ENCODE measurements at places on chromosomes 12 and 14.

- DNase-seq: peak; percentile 33
Measured at GRCh38 chr12:57837864-57838562, 8.5 kb downstream of the CTDSP2 start.

DNA sequence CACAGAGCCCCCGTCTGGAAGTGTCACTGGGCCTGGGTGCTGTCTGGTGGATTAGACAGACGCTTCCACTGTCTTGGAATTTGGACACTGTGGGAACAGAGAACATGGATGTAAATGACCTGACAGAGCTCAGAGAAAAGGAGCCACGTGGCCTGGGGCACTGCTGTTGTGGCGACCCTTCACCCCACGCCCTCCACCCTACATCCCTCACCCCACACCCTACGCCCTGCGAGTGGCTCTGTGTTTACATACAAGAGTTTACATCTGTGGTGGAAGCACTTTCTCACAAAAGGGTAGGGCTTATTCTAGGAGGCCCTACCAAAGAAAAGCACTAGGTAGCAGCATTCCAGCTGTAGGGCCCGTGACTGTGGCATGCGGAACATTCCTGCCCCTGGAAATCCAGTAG, 47.7 kb downstream of the B4GALNT3 start:
- no peak for DNase-seq

DNA sequence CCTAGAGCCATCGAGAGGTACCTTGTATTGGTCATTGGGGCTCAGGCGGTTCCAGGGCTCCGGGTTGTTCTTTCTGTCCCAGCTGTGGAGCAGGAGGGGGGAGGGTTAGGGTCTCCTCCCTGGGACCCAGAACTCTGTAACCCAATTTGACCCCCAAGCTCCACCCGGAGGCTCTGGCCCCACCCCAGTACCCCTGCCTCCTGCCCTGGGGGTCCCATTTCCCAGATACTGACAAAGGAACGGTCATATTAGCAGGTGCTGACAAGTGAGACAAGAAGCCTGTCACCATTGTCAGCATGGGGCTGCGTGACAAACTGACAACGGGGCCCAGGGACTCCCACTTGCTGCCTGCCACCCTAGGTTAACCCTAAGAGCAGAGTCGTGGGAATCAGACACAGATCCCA, 6.2 kb downstream of the SHMT2 start:
- DNase-seq: no peak

GRCh38 chr14:72883961-72884360, 9.9 kb downstream of the DPF3 start:
- no peak for DNase-seq

DNA sequence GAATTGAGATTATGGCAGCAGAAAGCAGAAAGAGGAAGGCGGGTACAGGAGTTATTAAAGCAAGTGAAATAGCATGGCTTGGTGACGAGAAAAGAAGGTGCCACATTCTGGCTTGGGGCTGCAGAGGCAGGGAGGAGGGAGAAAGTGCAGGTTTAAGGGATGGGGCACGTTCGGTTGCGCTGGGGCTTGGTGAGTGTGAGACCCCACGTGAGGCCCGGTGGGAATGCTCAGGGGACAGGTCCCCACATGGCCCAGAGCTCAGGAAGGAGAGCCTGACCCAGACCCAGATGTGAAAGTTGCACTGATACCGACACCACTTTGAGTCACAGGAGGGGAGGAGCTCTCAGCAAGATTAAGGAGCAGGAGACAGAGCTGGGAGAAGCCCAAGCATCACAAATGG, 187.1 kb downstream of the PIWIL1 start:
- no peak for DNase-seq

DNA sequence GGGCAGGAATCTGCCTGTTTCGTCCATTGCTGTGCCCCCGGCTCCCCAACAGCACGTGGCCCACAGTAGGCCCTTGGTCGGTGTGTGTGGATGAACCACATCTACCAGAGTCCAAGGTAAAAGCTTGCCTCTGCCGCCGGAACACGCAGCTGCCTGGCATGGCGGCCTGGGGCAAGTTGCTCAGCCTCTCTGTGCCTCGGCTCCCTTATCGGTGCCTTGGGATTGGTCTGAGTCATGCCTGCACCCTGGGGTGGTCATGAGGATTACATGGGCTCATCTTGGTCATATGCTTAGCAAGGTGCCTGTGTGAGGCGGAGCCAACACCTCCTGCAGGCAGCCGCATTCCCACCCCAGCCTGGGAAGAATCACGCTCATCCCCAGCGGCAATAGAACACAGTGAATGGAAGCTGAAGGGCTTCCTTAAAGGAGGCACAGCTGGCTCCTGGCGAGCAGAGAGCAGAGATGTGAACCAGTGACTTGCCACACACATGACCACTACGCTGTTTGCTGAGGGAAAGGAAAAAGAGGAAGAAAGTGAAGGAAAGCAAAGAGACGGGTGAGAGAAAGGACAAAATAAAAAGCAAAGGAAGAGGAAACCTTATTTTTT, 5.5 kb upstream of the SCARB1 start:
- no peak for DNase-seq

- no peak for DNase-seq
Measured at GRCh38 chr12:5390174-5390799, 41.6 kb upstream of the NTF3 start.

GRCh38 chr14:101547107-101547738, 14.1 kb upstream of the DIO3 start:
- no peak for DNase-seq

GRCh38 chr14:90168425-90169105, 87.8 kb upstream of the PSMC1 start:
- DNase-seq: peak; percentile 1

DNA sequence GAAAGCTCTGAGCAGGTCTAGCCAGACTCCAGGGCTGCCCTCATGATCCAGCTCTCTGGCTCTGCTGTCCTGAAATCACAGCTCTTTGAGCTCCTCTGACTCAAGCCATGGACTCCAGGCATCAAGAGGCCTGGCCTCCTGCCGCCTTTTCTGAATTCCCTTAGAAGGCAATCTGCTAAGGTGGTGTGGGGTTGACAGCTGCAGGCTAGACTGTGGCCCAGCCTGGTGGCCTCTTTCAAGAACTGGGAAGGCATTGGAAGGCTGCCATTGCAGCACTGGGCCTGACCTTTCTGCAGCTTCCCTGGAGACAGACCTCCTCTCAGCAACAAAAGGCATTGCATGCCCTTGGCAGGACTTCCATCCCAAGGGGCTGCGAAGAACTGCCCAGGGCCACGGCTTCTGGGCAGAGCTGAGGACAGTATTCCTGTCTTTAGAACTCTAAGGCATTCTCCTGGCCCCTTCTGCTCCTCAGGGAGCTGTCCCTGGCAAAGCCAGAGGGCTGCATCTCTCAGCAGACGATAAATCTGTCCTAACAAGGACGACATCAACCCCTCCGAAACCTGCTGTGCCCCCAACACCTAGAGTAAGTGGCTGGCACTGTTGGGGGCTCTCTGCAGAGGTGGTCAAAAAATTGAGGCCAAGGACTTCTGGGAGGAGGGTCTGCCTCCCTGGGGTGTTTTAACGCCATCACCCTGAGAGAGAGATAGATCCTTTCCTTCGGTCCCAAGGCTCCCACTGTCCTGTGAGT, 115.6 kb downstream of the RBM19 start:
- no peak for DNase-seq

- no peak for DNase-seq
Measured at GRCh38 chr12:18192119-18192518, 69.2 kb upstream of the PIK3C2G start.

DNA sequence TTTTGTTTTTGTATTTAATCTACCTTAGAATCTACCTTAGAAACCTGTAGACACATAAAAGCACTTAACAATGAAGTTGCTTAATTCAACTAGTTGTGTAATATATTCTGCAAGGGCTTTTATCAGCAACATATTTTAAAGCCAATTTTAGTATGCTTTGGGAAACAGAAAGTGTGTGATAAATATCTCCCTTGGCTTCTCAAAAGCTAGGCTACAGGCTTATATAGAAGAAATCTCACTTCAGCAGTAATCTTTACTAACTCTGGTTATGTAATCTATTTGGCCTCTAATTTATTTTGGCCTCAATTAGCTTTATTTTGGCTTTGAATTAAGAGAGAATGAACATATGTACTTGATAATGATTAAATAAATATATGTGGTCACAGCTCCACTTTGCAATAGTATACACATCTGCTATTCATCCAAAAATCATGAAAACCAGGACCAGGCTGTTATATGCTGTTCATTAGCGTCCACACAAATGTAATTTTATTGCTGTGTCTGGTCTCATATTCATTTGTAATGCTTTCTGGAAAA, 37.2 kb downstream of the LRP6 start:
- DNase-seq: peak; percentile 25

- DNase-seq: no peak
Measured at GRCh38 chr12:124919521-124920352, 5.3 kb upstream of the UBC start.

DNA sequence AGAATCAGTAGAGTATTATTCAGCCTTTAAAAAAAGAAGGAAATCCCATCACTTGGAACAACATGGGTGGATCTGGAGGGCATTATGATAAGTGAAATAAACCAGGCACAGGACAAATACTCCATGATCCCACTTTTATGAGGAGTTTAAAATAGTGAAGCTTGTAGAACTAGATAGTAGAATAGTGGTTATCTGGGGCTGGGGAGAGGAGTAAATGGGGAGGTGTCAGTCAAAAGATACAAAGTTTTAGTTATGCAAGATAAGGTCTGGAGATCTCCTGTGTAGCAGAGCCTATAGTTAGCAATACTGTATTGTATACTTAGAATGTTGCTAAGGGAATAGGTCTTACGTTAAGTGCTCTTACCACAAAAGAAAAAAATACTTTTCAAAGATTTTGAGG, 64.9 kb downstream of the RIC8B start:
- no peak for DNase-seq

- DNase-seq: no peak
Measured at GRCh38 chr12:851343-851742, 98.2 kb downstream of the RAD52 start.

DNA sequence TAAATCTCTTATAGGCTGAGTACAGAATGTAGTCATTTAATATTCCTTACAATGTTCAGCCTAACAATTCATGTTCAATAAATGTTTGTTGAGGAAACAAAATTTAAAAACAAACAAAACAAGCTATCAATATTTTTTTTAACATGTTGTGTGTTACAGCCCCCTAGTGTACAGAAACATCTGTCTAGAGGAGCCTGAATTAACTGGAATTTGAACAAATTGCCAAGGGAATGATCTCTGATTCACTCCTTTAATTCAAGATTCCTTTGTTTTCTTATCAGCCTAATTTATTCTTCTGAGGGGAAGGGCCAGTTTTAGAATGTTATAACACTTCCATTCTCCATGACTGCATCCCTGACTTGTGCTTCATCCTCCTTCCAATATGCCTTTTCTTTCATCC, 127.2 kb downstream of the CMAS start:
- no peak for DNase-seq

DNA sequence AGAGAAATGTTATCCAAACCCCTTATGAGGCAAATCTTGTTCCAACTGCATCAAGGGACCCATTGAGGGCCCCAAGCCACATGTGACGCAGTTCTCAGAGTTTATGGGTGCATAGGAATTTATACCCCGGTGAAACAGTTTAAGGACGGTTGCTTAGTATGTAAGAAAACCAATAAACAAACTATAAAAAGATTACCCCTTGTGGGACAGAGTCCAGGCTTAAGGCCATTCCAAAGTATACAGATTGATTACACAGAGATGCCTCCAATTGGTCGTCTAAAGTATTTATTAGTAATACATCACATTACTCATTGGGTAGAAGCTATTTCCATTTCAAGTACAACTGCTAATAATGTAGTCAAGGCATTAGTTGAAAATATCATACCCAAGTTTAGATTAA, 885.0 kb upstream of the MDGA2 start:
- DNase-seq: no peak

DNA sequence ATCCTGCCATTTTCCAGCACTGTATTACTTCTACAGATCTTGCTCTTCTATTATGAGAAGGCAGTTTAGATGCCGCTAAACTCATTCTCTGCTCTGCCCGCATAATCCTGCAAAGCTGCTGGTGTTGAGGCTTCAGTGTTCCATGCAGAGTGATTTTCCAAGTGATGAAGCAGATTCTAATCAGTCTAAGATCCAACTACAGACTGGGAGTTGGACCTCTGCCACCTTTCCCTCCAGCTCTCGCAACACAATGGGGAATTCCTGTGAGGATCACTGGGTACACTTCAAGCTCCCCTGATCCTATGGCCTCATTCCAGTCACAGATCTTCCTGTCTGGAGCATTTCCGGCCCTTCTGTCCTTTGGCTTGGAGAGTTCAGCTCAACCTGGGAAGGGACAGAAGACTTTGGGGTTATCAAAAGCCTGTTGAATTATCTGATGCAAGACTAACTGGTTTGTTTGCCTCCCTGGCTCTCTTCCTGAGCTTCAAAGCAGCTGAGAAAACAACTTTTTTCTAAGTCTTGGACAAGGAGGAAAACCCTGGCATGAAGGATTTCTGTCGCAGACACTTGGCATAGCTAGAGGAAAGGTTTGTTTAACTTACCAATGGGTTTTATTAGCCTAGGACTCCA, 333.9 kb downstream of the ZFP36L1 start:
- DNase-seq: peak; percentile 61

Data from fibroblast of skin of left biceps (primary cell).